Globus pallidus (tissue), 1 donor: ENCODE measurements at places on chromosomes 4 and X.
A peak's percentile ranks its signal among the peaks of the same experiment; 100 is the strongest.

GRCh38 chr4:153529646-153530045, 63.5 kb downstream of the TMEM131L start:
- no peak for DNase-seq

GRCh38 chr4:138410266-138410665, 168.1 kb upstream of the SLC7A11 start:
- DNase-seq, result no peak

GRCh38 chr4:69718396-69719271, 41.8 kb downstream of the SULT1B1 start:
- DNase-seq, result no peak

GRCh38 chrX:97238632-97239031, 354.9 kb downstream of the RPA4 start:
- no peak for DNase-seq

DNA sequence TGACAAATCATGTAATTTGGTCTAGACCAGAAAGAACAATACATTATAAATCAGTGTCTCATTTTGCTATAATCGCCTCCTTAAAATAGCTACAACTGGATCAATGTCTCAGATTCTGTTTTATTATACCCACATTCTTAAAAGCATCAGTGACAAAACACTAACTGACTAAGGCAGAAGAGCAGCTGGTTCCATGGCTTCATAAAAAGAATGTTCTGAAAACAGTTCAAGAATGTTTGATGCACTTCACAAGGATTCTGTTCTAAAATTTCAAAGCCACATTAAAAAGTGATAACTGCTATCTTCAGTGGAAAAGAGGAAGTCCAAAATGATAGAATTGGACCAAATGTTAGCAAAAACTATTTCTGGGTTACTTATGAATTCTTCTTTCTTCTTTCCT, 69.8 kb downstream of the COL25A1 start:
- no peak for DNase-seq

- peak; percentile 87 for DNase-seq
These were observed 50.7 kb upstream of the PRSS48 start for GRCh38 chr4:151226004-151226932.

- no peak for DNase-seq
These were observed 55.4 kb upstream of the ANXA3 start for GRCh38 chr4:78496021-78496643.

- no peak for DNase-seq
These were observed 16.5 kb downstream of the CDKL5 start for GRCh38 chrX:18441780-18442367.

- DNase-seq, result peak; percentile 53
These were observed 7.2 kb upstream of the C1QTNF7 start for GRCh38 chr4:15420642-15421041.

GRCh38 chrX:53316111-53316859, 34.9 kb upstream of the IQSEC2 start:
- no peak for DNase-seq

DNA sequence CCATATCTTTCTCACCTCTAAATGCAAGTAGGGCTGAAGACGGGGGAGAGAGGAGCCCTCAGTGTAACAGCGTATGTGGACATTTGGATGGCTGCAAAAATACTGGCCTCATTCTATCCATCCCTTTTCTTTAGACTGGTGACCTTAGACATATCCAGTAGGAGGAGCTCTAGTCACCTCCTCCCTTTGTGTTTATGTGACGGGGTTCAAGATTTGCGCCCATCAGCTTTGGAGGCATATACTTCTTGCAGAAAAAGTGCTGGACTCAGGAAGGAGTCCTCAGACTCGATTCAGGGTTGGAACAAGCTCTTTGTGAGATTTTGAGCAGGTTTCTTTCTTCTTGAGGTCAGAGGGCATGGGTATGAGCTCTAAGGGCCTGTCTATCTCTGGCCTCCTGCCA, 86.2 kb downstream of the MAMLD1 start:
- DNase-seq, result no peak
